ENCODE measurements at places on chromosomes 1 and 21. TPM values are rescaled to one million over a fixed set of nuclear protein-coding genes. Genes with fewer than 3 reads are reported as not detected.

GRCh38 chr1:24207709-24208108, 20.6 kb upstream of the IFNLR1 start:
- DNase-seq = no peak

DNA sequence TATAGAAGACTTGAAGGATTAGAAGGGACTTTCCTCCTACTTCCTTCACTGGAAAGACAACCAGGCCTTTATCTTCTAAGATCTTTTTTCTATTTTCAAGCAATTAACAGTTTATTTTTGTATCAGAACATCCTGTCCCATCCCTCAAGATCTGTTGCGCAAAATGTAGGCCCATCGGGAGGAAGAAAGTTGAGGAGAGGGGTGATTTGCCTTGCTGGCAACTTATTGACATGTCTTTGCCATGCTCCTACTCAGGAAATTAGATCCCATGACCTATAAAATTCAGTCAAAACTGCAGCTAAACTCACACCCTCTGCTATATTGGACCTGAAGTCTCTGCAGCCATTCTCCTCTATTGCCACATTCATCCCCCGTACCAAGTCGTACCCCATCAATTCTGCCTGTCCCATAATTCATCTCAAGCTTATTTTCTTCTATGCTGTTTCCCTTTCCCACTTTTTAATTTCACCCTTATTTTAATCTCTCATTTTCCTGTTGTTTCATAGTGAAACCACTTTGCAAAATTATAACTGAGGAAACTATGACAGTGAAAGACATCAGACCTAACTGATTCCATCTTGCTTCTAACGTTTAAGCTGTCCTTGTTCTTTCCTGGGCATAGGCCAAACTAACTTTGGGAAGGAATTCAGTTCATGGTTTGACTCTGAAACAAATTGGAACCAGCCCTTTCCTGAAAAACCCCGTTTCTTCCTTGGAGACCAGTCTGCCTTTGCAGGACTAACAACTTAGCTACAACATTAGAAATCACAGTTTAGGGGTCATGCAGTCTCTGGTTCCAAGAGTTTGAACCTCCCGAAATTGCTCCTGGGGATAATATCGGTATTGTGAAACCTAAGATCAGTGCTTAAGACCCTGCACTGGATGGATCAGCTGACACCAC, 195.7 kb upstream of the PTBP2 start:
- no peak for DNase-seq

GRCh38 chr1:217333939-217334338, 297.0 kb downstream of the GPATCH2 start:
- no peak for DNase-seq

KCND3 gene
- not detected for total RNA-seq
